Esophagus muscularis mucosa (tissue), 4 donors: ENCODE measurements at places on chromosomes 4 and X.

GRCh38 chrX:40169193-40170101 is 71.7 kb upstream of the BCOR start:
- DNase-seq, result no peak

DNA sequence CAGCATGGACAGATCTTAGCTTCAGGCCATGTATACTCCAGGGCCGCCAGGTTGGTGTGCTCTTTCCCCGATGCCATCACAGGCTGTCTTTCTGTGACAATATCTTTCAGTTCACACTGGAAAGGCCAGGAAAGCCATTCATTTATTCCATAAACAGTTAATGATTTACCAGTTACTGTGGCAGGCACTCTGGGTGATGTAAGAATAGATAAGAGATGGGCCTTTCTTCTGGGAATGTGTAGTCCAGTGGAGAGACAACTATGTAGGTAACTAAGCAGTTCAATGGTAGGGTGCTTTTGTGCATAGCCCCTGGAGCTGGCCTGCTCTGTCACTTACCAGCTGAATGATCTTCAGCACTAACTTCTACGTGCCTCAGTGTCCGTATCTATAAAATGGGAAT is 46.3 kb upstream of the LEF1 start:
- DNase-seq, result no peak

GRCh38 chr4:4386296-4386735 is 586 bp upstream of the NSG1 start:
- no peak for DNase-seq

DNA sequence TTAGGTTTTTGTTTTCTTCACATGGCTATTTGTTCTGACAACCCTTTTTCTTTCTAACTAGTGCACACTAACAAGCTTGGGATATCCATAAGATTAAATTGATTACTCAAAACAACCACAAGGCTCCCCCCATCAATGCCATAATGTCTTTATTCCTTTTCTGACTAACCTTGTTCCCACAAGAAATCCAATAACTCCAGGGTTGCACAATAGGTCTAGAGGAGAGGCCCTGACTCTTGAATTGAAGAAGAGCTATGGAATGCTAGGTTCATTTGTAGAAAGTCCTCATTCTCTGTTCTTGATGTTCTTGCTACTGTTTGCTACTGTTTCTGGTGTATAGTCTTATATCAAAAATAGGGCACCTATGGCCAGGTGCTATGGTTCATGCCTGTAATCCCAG is 71.0 kb downstream of the PRRG1 start:
- no peak for DNase-seq

GRCh38 chrX:21374163-21374993 is at the start of gene CNKSR2:
Gene CNKSR2 (plus strand): TSS chrX:21374418. CDS start chrX:21374898, 480 bp downstream.
- DNase-seq, result no peak

- no peak for DNase-seq
Observed at GRCh38 chr4:42483426-42484379, 86.4 kb downstream of the SHISA3 start.

DNA sequence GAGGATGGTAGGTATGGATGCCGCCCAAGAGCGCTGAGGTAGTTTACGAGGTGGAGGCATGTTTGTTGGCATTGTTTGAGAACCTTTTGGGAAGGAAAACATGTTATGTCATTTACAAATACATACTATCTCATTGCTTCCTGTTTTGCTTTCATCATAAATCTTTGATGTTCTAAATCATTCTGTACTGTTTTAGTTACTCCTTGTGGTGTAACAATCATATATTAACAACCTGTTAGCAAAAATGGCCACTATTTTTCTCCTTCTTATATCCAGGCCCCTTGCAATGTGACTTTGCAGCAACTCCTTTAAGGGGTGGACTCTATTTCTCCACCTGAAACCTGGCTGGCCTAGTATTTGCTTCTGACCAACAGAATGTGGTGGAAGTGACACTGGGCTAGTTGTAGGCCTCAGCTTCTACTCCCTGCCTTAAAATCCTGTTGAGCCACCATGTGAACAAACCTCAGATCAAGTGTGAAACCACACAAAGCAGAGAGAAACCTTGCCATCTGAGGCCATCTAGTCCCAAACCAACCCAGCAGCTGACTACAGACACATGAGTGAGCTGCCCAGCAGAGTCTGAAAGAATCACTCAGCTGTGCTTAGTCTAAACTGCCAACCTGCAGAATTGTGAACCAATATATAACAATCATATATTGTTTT is 15.8 kb upstream of the CXorf38 start:
- DNase-seq, result no peak

GRCh38 chr4:1799387-1800375 is 6.6 kb downstream of the FGFR3 start:
- DNase-seq, result no peak

- no peak for DNase-seq
Observed at GRCh38 chr4:183499801-183500200, 5.1 kb upstream of the ING2 start.

DNA sequence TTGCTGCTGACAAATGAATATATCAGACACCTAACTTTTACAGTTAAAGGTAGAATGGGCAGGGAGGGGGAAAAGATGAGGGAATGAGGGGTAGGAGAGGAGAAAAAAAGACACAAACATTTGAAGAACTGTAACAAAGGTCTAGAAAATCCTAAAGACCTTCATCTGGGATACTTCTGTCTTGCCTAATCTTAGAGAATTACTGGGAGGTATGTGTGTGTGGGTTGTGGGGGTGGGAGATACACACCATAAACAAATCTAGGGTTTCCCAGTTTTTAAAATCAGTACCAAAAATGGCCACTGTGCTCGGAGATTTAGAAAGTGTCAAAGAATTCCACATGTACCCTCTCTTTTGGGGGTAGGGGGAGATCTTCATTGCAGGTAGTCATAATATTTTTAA is 166.7 kb downstream of the SH3KBP1 start:
- DNase-seq, result no peak

- DNase-seq, result no peak
Observed at GRCh38 chr4:176268963-176269362, at the start of gene ASB5. Gene ASB5 (minus strand): TSS chr4:176269222. CDS start chr4:176269108, 114 bp downstream.

DNA sequence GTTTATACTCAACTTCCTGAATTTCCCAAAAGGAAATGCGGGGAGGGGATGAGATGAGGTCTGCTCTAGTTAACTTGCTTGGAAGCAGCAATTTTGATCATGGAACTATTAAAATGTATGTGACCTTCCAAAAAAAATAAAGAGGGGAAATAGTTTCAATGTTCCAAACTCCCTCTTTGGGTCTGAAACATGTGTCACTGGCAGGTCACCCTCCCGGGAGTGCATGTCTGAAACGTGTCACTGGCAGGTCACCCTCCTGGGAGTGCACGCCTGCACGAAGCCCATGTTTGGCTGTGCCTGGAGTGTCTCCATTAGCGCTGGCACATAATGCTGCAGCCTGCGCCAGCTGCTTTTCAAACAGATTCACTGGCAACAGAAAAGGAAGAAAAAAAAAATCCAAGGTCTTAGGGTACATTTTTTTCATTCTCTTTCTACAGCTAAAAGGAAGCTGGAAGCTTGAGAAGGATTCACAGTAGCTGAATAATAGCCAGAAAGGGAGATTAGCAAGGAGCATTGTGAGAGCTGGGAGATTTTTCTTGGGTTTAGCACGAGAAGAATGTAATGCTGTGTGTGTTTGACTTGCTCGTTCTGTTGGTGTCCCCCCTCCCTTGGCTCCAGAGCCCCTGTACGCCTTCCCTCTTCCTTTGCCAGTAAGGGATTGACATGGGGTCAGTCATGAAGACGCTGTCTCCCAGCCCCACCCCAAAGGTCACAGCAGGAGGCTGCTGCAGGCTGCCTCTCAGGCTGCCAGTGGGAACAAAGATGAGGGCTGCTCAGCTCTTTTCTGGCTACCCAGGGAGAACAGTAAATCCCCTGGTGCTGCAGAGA is 39.2 kb upstream of the TLR3 start:
- no peak for DNase-seq

GRCh38 chr4:866761-867390 is 40.9 kb upstream of the CPLX1 start:
- no peak for DNase-seq

GRCh38 chr4:3290476-3290875 is 2.3 kb upstream of the RGS12 start:
- DNase-seq, result no peak

DNA sequence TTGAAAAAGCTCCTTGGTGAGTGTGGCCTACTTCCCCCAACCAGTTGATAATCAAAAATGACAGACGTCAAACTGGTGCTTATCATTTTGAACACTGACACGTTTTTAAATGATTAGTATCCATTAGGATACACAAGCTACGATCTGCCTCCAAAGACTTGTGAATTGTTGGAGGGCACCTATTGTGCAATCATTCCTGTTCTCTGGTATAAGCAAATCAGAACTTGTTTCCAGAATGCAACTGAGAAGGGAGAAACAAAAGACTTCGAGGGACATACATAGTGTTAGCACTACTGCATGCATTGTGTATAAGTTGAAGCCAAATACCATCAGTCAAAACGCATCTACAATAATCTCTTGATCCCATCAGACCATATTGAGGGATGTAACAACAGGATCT is 11.6 kb downstream of the NPY2R start:
- DNase-seq, result no peak

- no peak for DNase-seq
Observed at GRCh38 chr4:76801621-76802235, 96.2 kb downstream of the SOWAHB start.

DNA sequence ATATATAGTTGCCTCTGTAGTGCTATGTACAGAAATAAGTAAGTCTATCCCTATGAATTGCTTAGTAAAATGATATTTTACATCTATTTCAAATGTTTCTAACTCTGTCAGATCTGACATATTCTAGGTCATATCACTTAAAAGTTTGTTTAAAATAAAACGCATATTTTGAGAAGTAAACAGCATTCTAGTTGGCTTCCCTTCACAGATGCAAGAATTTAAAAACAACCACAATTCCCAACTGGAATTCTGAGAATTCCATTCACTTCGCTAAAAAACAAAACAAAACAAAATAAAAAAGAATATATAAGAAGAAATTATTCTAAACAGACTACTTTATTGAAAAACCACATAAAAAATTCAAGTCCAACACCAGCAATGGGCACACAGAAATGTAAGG is 126.0 kb downstream of the PPP3CA start:
- DNase-seq, result no peak

GRCh38 chrX:133813971-133814370 is 171.4 kb downstream of the GPC3 start:
- DNase-seq, result no peak

- no peak for DNase-seq
Observed at GRCh38 chr4:85474356-85474755, 594 bp upstream of the ARHGAP24 start.

DNA sequence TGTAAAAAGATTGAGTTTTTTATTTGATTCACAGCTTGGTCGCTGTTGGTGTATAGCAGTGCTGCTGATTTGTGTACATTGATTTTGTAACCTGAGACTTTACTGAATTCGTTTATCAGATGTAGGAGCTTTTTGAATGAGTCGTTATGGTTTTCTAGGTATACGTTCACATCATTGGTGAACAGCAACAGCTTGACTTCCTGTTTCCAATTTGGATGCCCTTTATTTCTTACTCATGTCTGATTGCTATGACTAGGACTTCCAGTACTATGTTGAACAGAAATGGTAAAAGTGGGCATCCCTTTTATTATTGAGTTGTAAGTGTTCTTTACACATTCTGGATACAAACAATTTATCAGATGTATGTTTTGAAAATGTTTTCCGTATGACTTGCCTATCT is 76.0 kb downstream of the ADGRG4 start:
- no peak for DNase-seq

DNA sequence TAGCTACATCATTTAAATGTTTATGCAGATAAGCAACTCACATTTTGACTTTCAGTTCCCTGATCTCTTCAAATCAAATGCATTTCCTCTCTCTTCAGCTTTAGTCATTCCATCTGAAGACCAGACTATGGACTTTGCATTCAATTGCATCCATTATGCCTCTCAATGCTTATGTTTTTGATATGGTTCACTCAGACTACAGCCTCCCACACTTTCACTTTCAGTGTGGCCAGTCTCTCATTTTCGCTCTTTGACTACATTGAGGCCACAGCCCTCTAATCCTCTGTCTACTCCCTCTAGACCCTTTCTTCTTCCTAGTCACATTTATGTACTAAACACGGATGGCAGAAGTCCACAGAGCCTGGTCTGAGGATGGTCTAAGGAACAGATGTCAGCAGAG is 24.5 kb upstream of the VEGFC start:
- DNase-seq, result no peak

- no peak for DNase-seq
Observed at GRCh38 chr4:86178211-86178610, 181.6 kb downstream of the MAPK10 start.

- no peak for DNase-seq
Observed at GRCh38 chr4:17616283-17616682, 1.8 kb downstream of the MED28 start.

GRCh38 chr4:66694739-66695138 is 850.6 kb downstream of the CENPC start:
- no peak for DNase-seq

DNA sequence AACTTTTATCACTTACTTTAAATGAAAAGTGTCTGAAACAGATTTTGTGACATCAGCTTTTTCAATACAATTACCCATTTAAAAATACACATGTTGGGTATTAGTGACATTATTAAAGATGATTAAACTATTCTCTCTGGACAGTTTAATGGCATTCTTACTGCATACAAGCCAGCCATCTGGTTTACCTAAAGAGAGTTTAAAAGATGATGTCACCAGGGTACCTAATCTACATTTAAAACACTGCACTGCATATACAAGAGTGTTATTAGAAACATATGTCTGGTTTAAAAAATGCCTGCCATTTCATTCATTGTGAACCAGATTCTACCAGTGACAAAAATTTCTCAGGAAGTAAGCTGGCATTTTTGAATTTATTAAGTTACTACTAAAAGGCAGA is 919.1 kb downstream of the ADGRL3 start:
- no peak for DNase-seq

DNA sequence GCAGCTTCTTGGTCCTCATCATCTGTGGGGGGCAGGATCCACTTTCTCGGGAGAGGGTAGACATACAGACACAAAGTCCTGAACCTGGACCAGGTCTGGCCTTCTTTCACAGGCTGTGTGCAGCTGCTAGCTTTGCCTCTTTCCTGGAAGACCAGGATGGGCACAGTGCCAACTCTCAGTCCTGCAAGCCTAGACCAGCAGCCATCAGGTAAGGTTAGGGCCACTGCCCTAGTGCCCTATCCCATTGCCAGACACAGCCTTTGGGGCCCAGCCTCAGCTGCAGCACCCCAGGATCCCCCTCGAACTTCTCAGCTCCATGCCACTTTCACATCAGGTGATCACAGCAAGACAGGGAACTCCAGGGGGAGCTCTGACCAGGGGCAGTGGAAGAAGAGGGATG is 38.4 kb downstream of the ZNF185 start:
- no peak for DNase-seq

DNA sequence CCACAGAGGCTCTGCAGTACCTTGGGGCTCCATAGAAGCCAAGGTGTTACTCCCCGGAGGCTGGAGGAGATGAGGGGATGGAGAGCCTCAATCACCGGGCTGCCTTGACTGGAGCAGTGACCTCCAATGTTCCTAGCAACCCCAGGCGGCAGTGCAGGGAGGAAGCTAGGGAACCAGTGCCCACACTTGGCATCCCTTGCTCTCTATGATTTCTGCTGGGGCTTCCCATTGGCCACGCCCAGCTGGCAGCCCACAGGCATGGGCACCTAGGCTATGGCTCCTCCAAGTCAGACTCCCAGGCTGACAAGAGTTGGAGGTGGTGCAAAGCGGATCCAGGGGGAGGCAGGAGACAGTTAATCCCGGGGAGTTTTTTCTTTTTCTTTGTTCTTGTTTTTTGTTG is 229.7 kb downstream of the EVC2 start:
- DNase-seq, result no peak

GRCh38 chrX:108134724-108135123 is 43.1 kb downstream of the ATG4A start:
- DNase-seq, result no peak

GRCh38 chr4:7358100-7358735 is 76.5 kb downstream of the PSAPL1 start:
- DNase-seq, result no peak
